ENCODE measurements at places on chromosomes 3 and 15.

GRCh38 chr3:67655364-67656121 lies 1.1 kb upstream of the SUCLG2 start:
- DNase-seq = no peak

- DNase-seq = no peak
Measured at GRCh38 chr15:42155546-42156242, 742 bp downstream of the PLA2G4F start.

GRCh38 chr3:118102737-118103136 lies 931.9 kb downstream of the IGSF11 start:
- no peak for DNase-seq

- DNase-seq = no peak
Measured at GRCh38 chr15:66760097-66760967, 58.3 kb downstream of the SMAD6 start.

- no peak for DNase-seq
Measured at GRCh38 chr3:195388380-195388779, 54.4 kb downstream of the ACAP2 start.

DNA sequence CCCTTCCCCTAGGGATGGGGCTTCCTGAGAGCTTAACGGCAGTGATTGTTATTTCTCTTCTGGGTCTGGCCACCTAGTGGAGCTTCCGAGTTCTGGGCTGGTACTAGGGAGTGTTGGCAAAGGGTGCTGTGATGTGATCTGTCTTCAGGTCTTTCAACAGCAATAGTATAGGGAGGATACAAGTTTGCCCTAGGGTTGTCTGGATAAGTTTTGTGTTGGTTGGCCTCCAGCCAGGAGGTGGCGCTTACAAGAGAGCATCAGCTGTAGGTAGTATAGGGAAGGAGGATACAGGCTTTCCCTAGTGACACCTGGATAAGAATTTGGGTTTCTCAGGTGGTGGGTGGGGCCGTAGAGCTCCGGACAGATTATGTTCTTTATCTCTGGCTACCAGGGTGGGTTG lies 19.2 kb upstream of the CPOX start:
- DNase-seq = no peak

- DNase-seq = no peak
Measured at GRCh38 chr3:100893108-100893507, 100.1 kb downstream of the ABI3BP start.

DNA sequence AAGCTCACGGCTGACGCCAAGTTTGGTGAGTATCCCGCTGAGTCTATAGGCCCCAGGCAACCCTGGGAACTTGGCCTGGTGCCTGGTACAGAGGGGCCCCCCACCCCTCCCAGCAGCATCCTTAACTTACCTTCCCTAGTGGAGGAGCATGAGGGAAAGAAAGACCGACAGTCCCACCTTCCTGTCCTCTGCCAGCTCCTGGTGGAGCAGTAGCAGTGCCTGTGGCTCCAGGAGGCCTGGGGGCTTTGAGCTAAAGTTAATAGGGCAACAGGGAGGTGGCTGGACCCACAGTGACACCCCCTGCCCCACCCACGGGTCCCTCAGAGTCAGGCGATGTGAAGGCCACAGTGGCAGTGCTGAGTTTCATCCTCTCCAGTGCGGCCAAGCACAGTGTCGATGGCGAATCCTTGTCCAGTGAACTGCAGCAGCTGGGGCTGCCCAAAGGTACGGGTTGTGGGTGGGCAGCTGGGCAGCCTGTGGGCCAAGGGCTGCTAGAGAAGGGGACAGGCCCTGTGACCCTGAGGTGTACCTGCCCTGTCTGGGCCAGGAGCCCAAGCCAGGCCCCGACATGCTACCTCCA lies 2.9 kb downstream of the COMMD4 start:
- DNase-seq = no peak

- no peak for DNase-seq
Measured at GRCh38 chr3:87268646-87269211, 7.7 kb downstream of the POU1F1 start.

- DNase-seq = no peak
Measured at GRCh38 chr15:74788042-74788682, 6.3 kb downstream of the CSK start.

GRCh38 chr15:85543741-85544155 lies 163.3 kb downstream of the AKAP13 start:
- no peak for DNase-seq

GRCh38 chr3:130659911-130660310 lies 86.7 kb downstream of the PIK3R4 start:
- DNase-seq = no peak

- DNase-seq = no peak
Measured at GRCh38 chr3:82942041-82942440, 1180.6 kb upstream of the GBE1 start.

- no peak for DNase-seq
Measured at GRCh38 chr3:117674321-117674720, 964.7 kb downstream of the TUSC7 start.

All from GM19239 (cell line).